ENCODE measurements at places on chromosomes 2 and 18. TPM values are rescaled to one million over a fixed set of nuclear protein-coding genes. Genes with fewer than 3 reads are reported as not detected.

The MXD1 gene
- total RNA-seq: 15.6 TPM

The TEX44 gene
- total RNA-seq: not detected

DNA sequence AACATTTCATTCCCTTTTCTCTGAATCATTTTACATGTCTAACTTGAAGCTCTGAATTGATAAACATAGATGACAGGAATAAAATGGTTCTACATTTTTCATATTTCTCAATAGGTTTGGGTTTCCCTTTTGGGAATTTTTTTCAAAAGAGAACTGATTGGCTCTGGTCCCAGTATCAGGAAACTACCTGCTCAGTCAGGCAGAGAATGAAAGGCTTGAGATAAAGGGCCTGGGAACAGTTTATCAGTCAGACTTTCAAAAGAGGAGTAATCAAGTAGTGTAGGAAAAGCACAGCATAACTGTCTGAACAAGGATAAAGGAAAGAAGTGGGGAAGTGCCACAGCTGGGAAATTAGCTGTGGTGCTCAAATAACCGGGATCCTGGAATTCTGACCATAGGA is 28.3 kb upstream of the CCL20 start:
- ATAC-seq: no peak

GRCh38 chr2:180539541-180539940 is 440.9 kb upstream of the UBE2E3 start:
- no peak for ATAC-seq

The CTAGE1 gene
- total RNA-seq: not detected

The TDRD15 gene
- total RNA-seq: not detected

The CD28 gene
- 2.3 TPM for total RNA-seq

The PPP1R1C gene
- 0.58 TPM for total RNA-seq

Data from gastroesophageal sphincter (tissue), 4 donors.